Stimulated activated CD8-positive, alpha-beta memory T cell treated with anti-CD3 and anti-CD28 coated beads, Interleukin-7, amount 100 ng/mL, for 1 hour (primary cell): ENCODE measurements at places on chromosomes 2 and 18.

DNA sequence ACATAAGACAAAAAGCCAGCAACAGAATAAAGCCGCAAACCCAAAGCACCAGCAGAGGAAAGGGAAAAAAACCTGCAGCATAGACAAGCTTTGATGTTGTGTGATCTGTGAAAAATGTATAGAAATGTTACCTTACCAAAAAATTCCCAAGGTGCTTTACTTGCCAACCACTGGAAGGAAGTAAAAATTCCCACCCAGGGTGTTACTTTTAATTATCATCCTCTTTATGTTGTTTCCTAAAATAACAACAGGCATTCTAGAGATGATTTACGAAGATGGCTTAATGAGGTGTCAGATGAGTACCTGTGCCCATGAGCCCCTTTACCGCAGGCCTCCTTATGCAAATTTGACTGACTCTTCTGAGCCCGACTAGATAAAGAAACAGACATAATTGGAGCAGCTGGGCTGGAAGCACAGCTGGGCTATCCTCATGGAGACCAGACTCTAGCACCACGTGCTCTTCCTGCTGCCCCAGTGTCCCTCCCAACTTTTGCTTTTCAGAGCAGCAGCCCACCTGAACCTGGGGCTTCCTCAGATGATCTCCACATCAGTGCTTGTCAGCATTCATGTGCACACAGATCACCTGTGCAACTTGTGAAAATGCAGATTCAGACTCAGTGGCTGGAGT lies 41.5 kb downstream of the SRSF7 start:
- no peak for DNase-seq

DNA sequence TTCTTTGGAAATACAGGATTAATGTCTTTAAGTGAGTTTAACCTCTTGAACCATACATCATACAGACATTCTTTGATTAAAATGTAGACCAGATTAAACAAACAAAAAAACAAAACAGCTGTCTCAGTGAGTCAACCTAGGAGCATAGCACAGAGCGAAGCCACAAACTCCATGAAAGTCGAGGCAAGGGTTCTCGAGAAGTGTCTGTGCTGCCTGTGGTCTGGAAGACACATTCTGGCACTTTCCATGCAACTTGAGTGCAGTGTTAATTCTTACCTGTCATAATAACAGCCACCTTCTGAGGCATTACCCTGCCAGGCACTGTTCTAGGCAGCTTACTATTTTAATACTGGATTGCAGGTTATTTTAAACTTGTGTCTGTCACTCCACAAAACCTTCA lies 435.5 kb upstream of the MMADHC start:
- no peak for DNase-seq

DNA sequence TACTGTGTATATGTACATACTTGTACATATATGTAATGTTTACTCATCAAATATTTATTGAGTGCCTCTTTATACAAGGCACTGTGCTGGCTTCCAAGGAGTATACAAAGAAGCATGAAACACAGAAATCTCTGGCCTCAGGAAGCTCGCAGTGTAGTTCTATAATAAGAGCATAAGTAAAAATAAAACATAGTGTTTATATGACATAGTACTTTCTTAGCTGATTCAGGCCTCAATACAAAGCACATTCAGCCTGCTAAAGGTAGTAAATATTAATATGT lies 13.9 kb downstream of the STAMBP start:
- no peak for DNase-seq

- DNase-seq = no peak
Observed at GRCh38 chr2:222499226-222499625, 74.9 kb downstream of the SGPP2 start.

DNA sequence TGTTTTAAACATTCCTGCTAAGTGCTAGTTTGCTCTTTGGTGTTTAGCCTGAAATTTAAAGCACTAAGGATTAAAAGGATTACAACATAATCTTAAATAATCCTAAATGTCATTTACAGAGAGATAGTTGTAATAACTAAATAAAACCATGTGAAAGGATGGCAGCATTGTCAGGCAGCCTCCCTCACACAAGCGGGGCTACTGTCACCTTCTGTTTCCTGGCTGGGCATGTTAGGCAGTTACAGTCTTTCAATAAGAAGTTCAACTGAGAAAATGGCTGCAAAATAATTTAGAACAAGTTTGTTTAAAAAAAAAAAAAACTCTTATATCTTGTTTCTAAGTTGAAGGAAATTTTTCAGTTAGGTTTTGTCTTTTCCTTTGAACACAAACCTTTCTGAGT lies 124.9 kb downstream of the ARHGAP15 start:
- DNase-seq = no peak

- DNase-seq = no peak
Observed at GRCh38 chr2:180625006-180625844, 355.2 kb upstream of the UBE2E3 start.
